ENCODE measurements at places on chromosomes 7 and 10.

DNA sequence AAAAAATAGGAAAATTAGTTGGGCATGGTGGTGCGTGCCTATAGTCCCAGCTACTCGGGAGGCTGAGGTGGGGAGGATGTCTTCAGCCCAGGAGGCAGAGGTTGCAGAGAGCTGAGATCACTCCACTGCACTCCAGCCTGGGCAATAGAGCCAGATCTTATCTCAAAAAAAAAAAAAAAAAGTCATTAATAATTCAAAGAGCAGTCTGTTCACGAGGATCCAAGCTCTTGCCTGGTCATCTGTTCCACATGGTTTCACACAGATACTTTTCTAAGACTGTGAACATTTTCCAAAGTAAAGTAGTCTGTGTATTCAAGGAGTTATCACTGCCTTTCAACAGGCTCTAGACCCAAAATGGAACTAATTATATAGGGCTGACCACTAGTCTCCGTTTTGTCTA lies 86.9 kb downstream of the ZNF277 start:
- DNase-seq, result no peak

DNA sequence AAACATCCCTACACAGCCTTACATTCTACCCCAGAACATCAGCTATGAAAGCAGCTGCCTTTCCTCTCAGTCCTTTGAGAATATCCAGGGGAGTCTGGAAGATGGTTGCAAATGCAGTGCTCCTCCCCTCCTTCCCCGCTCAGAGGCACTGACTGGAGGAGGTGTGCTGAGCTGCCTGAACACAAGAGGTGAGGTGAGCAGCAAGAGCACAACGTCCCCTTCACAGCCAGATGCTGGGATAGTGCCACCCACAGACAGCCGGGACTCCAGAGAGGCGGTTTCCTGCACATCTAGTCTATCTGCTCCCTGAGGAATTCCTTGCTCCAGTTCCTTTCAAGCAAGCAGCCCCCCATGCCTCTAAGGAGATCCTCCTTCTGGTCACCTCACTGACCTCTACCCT lies 74.2 kb downstream of the EZH2 start:
- DNase-seq, result no peak

- DNase-seq, result no peak
These were observed 73.4 kb downstream of the SRPK2 start for GRCh38 chr7:105315357-105315756.

GRCh38 chr10:133476641-133476990 lies 22.9 kb downstream of the SCART1 start:
- DNase-seq, result no peak

DNA sequence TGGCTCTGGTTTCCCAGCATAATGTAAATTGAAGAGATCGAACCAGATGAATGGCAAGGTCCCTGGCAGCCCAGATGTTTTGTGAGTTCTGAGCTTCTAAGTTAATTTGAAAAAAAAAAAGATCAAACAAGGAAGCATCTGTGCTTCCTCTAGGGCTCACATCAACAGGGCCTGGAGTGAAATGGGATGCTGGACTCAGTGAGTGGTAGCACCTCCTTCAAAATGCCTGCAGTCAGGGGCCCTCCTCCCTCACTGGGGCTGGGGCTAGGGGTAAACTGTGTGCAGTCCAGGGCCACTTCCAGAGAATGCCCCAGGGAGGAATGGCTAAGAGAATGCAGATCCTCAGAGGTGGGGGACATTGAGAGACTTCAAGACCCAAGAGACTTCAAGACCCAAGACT lies 6.0 kb upstream of the CUEDC2 start:
- DNase-seq, result no peak

DNA sequence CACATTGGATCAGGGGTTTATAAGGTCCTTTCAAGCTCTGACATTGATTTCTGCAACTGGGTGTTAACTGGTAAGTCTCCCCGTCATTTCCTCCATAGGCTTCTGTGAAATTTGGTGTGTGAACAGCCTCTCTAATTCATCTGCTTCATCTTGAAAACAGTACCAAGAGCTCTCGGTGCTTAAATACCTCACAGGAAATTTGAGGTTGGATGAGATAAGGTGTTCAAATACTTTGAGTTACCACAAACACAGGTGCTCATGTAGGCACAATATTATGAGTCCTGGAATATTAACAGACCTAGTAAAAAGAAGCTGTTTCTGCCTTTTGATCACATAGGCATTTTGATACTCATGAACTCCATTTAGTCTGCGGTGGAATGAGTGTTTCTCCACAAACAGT lies 85.2 kb downstream of the RTKN2 start:
- DNase-seq, result no peak

- peak; percentile 73 for DNase-seq
These were observed 106.0 kb downstream of the CUBN start for GRCh38 chr10:17023386-17024298.

GRCh38 chr10:14553448-14553847 lies 221.2 kb downstream of the FAM107B start:
- no peak for DNase-seq

- no peak for DNase-seq
These were observed 235.1 kb upstream of the MEOX2 start for GRCh38 chr7:15921576-15921975.

DNA sequence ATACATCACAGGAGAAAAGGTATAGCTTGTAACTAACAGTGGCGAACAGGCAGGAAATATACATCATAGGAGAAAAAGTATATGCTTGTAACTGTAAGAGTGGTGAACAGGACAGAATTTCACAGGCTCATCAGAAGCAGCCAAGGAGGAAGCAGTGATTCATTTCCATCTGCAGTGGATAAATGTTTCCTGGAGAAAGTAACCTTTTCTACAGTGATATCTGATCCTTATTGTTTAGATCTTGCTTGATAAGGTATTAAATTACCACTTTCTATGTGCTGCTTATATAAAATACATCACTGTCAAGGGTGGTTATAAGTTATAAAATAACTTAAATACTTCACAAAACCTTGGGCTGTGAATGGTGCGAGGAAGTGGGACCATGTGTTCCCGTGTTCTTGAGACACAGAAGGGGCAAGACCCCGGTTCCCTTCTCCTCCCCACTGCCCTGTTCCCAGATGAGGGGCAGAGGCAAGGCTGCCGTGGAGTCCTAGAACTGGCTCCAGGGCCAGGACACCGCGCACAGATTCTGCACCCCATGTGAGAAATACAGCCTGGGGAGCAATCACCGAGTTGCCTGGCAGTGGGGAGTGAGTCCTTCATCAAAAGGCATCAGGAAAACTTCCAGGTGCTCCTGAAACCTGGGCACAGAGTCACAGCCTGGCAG lies 135.2 kb downstream of the DIP2C start:
- DNase-seq, result no peak

DNA sequence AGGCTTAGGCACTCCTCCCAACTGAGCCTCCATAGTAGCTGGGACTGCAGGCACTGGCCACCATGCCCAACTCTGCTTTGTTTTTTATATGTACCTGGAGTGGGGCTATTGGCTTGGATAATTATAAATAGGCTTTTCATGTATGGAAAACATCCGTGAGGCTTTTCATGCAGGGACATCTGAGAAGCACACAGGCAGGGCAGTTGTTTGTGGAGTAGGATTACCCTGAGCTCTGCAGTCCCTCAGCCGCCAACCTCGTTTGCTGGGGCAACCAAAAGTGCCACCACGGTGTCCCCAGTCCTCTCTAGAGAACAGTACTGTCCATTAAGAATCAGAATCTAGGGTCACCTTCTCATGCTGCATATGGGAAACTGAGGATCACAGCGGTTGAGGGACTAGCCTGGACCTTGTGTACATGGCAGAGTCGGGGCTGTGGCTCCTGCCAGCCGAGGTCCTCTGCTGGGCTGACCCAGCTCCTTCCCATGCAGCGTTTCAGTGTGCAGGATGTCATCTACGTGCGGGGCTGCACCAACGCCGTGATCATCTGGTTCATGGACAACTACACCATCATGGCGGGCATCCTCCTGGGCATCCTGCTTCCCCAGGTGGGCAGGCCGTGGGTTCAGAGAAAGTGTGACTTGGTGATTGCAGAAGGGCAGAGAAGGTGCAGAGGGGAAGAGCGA lies 54.5 kb downstream of the TSPAN15 start:
- no peak for DNase-seq

DNA sequence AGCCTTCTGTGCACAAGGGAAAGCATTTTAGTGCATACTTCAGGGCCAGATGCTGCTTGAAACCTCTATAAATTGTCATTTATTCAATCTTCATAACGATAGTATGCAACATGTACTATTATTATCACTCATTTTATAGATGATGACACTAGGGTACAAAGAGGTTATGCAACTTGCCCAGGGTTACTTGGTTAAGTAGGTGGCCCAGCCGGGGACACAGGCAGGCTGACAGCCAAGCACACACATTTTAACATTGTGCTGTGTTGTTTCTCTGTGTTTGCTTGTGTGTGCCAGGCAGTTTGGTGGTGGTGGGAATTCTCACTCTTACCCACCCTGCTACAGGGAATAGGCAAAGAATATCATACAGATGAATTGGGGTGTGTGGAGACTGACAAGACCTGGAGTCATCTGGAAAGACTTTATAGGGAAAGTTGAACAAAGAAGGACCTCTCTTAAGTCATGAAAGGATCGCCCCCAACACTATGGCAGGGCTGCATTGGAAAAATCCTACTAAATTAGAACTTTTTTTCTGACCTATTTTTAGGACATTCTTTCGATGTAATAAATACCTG lies 98.9 kb downstream of the MKX start:
- DNase-seq, result no peak

GRCh38 chr7:2666588-2667250 lies 21.3 kb upstream of the AMZ1 start:
- DNase-seq, result no peak

DNA sequence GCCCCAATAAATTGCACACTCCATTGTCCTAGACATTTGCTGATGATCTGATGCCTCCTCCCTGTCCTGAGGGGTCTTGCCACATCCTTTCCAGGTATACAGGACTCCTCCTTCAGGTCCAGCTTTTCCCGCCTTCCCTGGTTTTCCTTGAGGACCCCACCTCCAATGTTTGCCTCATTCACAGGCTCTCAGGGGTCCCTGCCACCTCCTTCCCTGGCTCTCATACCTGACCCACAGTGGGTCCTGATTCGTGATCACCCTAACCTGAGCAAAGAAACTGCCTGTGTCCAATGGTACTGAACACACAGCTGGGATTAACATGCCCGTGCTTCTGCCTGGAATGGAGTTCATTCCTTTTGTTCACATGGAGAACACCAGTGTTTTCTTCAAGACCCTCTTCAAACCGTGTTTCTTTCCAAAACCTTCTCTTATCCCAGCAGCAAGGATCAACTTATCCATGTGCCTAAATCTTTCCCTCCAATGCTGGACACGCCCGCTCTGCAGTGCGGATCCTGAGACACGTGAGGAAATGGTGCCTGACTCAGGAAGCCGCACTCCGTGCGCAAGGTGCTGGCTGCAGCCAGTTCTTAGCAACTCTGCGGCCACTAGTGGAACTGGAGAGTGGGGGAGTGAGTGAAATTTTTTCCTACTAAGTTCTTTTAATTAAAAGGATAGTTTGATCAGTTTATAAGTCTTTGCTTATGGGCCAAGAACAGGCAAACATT lies 354.6 kb upstream of the SHH start:
- no peak for DNase-seq

DNA sequence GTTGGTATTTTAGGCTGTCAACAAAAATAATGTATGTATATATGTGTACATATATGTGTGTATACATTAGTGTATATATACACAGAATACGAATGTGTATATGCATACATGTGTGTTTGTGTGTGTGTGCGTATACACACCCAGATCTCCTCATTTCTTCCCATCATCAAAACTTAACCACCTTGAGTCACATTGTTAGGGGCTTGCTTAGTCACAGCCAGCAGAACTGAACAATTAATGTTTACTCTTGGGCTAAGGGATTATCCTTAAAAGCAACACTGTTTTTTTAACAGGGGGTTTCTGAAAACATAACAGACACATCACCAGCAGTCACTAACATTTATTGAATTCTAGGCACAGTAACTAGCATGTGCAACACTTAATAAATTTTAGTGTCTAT lies 83.0 kb upstream of the ASAH2 start:
- DNase-seq, result no peak

- no peak for DNase-seq
These were observed 69.8 kb upstream of the PIK3CG start for GRCh38 chr7:106795084-106795876.

DNA sequence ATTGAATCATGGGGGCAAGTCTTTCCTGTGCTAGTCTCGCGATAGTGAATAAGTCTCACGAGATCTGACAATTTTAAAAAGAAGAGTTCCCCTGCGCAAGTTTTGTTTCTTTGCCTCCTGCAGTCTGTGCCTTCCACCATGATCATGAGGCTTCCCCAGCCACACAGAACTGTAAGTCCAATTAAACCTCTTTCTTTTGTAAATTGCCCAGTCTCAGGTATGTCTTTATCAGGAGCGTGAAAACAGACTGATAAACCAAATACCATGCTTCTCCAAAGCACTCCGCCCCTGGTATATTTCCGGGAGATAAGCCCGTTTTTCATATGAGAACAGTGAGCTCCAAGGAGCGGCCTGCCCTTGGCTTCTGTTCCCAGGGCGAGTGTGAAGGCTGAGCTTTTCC lies 118.9 kb downstream of the EVX1 start:
- no peak for DNase-seq

DNA sequence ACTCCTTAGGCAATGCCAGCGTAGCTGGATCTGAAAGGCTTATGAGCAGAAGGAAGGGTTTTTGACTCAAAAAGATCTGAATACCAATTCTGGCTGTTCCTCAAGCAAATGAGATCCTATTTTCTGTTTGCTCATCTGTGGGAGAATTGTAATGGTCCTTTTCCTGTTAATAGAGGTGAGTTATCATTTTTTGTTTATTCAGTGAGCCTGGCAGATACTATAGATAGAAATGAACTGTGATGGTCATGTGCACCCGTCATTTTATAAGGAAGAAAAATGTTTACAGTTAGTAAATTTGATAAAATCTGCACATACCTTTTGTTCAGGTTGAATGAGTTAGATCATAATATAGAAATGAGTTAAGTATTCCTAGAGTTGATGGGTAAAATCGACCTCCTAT lies 97.7 kb downstream of the ACTR3B start:
- no peak for DNase-seq

DNA sequence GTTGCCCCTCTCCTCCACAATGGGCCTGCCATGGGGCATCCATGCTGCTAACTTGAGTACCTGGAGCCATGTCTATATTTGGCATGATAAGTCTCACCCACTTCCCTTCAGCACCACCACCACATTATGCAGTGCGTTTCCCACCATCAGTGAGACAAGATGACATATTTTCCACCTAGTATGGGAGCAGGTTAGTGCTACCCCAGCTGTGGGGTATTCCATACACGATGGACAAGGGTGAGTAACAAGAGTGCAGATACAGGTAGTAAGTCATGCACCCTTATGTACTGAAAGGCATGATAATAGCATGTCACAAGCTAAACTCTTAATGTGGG lies 21.2 kb upstream of the OR2AE1 start:
- DNase-seq, result no peak

DNA sequence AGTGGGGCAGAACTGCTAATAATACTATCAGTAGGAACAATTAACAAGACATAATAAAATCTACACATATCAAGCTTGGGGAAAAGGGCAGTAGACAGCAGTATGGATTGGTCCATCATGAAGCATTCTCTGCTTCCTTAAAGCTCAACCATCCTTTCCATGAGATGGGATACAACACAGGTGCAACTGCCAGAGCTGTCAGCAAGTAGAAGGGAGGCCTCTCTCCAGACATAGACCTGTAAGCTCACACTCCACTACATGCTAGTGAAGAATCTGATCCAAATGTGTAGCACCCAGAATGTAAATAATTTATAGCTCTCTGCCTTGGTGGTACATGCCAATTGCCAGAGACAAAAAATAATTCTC lies 41.5 kb upstream of the ANAPC16 start:
- no peak for DNase-seq
